Activated CD8-positive, alpha-beta memory T cell treated with anti-CD3 and anti-CD28 coated beads, Interleukin-2, amount 50 U/mL, for 4 hours (primary cell): ENCODE measurements at places on chromosomes 7 and 10.

DNA sequence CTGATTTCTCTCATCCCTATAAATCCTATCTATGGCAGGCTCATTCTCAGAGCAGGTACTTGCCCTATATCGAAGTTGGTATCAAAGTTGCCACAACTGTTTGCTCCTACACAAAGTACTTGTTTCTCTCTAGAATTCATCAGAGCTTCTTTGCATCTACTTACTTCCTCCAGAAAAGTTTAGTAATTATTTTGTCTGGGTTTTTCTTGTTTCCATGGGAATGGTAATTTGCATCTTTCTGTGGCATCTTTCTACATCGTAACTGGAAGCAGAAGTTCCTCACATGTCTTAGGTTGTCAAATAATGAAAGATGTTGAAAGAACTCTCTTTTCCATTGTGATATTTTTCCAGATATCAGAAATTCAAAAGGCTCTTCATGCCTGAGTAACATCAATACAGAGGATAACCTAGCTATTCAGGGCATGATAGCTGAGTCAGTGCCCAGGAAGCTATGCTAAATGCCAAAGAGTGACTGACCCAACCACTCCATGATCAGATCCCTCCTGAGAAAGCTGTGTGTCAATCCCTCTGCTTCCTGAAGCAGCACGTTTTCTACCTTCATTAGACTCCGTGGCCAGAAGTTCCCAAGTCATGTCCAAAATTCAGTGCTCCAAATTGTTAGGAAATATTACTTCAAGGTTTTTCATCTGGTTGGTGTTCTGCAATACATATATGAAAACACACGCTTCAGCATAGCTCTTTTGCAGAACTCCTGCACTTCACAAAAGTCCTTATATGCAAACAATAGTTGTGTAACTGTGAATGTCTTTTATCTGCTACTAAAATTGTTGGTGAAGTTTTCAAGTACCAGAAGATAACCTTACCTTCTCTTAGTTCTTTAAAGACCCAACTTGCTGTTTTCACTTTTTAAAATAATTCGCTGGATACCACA lies 216.5 kb downstream of the VTI1A start:
- DNase-seq, result no peak

DNA sequence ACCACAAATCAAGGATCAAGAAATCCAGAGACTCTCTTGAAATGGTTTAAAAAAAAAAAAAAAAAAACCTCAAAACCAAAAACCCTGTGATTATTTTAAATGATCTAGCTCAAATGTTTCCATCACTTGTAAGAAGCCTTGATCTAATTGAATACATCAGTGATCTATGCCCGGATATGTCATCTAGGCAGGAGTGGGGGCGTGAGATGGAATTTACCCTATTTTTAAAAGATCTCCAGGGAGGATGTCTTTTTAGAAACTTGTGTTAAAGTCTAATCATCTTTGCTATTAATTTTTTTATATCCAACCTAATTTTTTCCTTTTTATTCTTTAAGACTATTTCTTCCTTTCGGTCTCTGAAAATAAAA lies 101.4 kb upstream of the PDLIM1 start:
- no peak for DNase-seq

GRCh38 chr10:50381642-50382041 lies 130.3 kb upstream of the ASAH2 start:
- no peak for DNase-seq

DNA sequence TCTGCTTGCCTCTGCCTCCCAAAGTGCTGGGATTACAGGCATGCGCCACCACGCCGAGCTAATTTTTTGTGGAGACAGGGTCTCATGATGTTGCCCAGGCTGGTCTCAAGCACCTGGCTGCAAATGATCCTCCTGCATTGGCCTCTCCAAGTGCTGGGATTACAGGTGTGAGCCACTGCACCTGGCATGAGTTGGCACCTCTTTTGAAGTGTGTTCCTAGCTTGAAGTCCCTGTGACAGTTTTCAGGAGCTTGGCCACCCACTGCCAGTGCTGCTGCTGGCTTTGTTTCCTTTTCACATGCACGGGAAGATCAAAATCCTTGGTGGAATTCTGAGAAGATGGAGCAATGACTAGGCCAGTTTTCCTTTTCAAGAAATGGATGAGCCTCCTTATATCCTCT lies 126.3 kb downstream of the NRP1 start:
- no peak for DNase-seq

DNA sequence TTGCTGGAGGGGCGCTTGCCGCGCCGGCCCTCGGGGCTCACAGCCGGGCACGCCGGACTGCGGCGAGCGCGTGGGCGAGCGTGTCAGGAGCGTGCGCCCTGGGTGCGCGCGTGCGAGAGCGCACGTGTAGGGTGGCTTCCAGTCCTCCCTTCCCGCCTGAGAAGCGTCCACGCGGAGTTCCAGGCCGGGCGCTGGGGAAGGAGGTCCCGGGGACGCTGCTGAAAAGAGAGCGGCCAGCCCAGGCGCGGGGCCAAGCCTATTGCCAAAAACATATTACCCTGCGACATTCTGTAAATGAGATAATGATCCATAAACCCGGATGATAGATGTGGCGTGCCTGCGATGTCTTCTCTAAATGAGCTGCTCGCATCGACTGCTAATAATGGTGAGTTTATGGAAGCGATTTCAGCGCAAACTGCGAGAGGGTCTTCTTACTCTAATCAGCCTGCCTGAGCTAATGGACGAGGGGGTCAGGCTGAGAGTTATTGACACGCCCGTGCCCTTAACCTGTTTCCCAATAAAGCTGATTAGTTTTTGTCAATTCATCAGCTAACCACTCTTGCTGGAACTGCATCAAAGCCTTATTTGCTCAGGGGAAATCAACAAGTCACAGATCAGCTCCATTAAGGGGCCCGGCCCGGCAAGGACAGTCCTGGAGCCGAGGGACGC lies 8.0 kb upstream of the MNX1 start:
- no peak for DNase-seq

- no peak for DNase-seq
Observed at GRCh38 chr7:29217113-29217512, 22.5 kb downstream of the CHN2 start.

DNA sequence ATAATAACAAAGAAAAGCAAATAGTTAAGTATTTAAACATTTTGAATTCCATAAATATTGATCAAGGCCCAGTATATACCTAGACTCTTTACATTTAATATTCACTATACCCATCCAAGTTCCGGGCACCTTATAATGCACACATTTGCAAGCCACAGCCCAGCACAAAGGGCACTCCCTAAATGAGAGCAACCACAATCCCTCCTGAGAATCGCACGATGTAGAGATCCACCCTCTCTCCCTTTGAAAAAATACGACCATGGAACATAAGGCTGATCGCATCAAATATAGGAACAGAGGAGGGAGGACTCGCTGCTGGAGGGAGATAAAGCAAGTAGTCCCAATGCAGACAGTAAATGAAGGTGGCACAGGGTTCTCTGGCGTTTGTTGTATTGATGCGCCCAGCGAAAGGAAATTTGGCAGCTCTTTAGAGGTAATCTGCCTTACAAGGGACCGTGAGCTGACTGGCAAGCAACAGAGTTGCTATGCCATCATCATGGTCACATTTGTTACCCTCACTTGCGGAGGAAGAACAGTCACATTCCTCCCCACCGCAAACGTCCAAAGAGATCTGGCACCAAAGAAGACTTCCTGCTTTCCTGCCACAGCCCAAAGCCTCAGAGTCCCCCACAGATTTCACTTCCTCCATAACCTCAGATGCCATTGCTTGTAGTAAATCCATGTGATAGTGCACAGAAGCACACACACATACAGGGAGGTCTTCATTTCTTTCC lies 16.1 kb upstream of the TAS2R40 start:
- no peak for DNase-seq

DNA sequence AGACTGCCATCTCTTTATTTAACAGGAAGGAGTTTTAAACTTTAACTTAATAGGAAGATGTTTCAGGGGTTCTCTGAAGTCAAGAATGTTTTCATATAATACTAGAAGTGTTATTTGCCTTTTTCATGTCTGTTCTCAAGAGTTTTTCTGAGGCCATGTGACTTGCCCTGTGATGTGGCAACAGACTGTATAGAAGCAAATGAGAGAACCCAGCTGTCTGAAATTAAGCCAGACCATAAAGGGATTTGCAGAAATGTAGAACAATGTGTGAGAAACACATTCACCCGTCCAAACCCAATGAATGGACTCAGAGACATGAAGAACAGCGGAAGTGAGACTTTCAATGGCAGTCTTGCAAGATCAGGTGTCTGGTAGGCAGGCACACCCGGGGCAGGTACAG lies 23.8 kb downstream of the MAPK8 start:
- DNase-seq, result no peak

- no peak for DNase-seq
Observed at GRCh38 chr10:55024713-55025112, 223.7 kb upstream of the PCDH15 start.

- DNase-seq, result no peak
Observed at GRCh38 chr7:151137791-151138152, 29.7 kb downstream of the GBX1 start.

GRCh38 chr7:28528899-28529298 lies 116.6 kb downstream of the CREB5 start:
- DNase-seq, result no peak

DNA sequence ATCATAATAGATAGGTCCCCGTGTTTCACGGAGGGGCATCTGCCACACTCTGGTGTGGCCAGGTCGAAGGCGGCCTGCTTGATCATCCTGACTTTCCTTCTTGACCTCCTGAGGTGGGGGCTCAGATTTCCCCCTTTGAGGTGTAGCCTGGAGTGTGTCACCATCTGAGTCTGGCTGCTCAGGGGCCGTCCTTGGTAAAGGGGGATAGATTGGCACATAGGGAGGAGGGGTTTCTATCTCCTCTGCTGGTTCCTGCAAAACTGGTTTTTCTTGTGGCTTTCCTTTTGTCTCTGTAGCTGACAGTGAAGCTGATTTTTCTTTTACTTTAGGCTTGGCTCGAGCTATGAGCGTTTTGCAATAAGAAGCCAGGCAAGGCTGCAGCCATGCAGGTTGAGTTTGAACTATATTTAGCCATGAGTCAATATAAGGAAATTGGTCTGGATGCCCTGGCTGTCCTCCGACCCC lies 7.1 kb upstream of the ZNF117 start:
- DNase-seq, result no peak

- no peak for DNase-seq
Observed at GRCh38 chr10:106836933-106837663, 327.4 kb downstream of the SORCS1 start.
